Central memory CD4-positive, alpha-beta T cell (primary cell): ENCODE measurements at places on chromosomes 11 and 22.

DNA sequence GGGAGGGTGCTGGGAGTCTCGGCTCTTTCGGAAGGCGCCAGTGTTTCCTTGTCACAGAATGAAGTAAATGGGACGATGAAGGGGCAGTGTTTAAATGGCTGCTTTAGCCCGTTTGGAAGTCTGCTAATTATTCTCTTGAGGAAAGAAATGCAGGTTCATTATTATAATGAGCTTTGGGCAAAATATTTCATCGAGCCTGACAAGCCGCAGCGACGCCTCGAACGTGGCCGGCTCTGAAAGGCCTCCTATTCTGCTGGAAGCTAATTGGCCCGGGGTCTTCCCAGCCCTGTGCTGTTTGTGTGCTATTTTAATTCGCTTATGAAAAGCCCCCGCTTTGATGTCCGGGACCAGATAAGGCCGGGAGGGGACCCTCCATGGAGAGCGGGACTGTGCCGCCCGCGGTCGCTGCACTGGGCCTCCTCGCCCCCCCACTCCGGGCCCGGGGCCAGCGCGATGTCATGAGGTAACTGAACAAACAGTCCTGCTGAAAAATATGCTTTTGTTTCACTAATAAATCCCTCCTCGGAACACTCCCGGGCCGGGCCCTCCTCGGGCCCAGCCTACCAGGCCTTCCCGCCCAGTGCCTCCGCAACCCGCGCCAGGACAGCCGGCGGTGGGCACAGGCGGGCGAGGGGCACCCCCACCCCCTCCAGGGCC lies 78.4 kb downstream of the CDKN1C start:
- no peak for DNase-seq

- DNase-seq: no peak
Observed at GRCh38 chr11:102868339-102868738, 6.4 kb downstream of the MMP12 start.

DNA sequence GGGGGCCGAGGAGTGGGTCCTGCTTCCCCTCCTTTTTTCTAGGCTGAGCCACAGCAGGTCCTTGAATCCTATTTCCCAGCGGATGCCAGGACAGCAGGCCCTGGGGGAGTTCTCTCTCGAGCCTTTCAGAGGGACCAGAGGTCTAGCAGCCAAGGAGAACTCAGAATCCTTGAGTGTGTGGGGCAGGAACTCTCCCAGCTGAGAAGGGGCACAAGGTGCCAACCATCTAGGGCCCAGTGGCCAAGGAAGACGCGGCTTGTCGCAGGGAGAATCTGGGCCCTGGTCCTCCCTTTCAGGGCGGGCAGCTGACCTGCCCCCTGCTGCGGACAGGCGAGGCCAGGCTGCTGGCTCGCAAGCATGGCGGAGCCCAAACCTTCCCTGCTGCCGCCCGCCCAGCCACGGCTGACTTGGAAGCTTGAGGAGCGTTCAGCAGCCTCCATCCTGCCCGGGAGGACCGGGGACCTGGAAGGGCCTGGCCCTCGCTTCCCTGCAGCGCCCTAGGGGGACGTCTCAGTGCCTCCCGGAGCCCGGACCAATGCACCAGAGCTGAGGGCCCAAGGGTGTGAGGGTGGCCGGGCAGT lies 972 bp upstream of the TSSC4 start:
- DNase-seq: no peak

- no peak for DNase-seq
Observed at GRCh38 chr22:50084614-50085021, 608 bp downstream of the MLC1 start.

GRCh38 chr11:113806406-113806805 lies 26.8 kb downstream of the CLDN25 start:
- DNase-seq: no peak

- DNase-seq: no peak
Observed at GRCh38 chr11:70049045-70049444, 29.1 kb upstream of the ANO1 start.

GRCh38 chr11:86591631-86592030 lies 80.8 kb downstream of the ME3 start:
- no peak for DNase-seq

- DNase-seq: no peak
Observed at GRCh38 chr11:41307296-41308080, 152.0 kb downstream of the LRRC4C start.

DNA sequence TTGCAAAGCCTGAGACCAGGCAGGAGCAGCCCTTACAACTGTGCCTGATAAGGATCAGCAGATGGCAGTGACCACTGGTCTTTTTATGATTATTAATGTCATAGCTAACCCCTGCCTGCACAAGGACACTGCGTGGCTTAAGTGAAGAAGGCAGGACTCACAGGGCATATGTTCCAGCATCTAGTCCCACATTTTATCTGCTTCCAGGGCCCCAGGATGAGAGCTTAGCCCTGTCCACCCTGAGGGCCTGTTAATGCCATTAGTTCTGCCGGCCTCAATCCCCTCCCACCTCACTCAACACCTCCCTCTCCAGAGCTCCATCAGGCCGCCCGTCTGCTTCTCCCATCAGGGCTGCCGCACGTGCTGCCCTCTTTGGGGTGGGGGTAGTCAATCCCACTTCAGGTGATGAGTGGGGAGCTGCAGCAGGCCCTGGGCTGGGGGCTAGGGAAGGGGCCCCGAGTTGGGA lies 33.1 kb upstream of the TSPAN18 start:
- DNase-seq: no peak

DNA sequence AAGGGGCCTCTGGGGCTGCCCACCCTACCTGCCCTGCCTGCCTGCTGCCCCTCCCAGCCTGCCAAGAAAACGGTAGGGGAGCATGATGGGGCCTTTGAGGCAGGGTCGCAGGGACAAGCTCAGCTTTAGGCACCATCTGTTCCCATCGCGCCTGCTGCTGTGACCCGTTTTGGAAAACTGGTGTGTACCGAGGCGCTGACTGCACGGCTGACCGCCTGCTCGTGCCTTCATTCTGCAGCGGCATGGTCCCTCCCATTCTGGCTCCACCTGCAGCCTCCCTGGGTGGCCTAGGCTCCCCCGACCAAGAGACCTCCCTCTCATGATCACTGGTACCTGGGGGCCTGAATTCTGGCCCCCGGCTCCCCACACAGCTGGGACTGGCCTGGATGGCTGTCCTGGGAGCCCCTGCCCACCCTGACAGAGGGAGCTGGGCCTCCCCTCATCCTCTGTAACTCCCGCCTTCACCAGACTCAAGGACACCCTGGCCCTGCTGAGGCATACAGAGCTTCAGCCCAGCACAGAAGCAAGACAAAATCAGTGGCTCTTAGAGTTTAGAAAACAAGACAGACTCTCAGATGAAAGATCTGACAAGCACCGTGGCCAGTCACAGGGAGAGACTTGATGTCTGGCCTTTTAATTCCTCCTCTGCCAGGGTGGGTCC lies 6.5 kb upstream of the MYRF start:
- DNase-seq: no peak

- no peak for DNase-seq
Observed at GRCh38 chr11:117195258-117195657, 3.9 kb upstream of the TAGLN start.

DNA sequence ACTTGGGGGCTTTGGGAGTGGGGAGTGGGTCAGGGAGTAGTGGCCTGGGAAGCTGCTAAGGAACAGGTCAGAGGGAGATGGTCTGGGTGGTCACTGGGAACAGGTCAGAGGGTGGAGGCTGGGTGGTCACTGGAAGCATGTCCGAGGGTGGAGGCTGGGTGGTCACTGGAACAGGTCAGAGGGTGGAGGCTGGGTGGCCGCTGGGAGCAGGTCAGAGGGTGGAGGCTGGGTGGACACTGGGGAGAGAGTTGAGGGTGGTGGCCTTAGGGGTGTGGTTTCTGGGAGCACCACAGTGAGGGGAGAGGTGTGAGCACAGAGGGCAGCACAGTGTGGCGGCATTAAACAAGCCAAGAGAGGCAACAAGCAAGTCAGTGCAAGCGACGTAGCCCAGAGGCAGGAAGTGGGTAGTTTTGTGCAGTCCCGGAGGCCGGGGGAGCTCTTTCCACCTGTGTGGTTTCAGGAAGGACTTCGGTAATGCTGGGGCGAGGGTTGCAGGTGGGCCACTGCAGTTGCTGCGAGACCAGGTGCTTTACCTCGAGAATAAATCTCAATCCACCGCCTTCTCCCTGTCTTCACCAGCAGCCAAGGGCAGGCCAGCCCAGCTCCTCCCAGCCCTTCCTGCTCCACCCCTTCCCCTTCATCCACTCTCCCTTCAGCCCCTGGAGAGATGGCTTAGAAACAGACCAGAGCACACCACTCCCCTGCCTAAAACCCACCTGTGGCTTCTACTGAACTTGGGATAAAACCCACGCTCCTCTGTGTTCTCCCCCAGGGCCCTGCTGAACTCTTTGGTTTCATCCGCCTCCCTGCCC lies 3.2 kb upstream of the CACNA1I start:
- peak; percentile 49 for DNase-seq

DNA sequence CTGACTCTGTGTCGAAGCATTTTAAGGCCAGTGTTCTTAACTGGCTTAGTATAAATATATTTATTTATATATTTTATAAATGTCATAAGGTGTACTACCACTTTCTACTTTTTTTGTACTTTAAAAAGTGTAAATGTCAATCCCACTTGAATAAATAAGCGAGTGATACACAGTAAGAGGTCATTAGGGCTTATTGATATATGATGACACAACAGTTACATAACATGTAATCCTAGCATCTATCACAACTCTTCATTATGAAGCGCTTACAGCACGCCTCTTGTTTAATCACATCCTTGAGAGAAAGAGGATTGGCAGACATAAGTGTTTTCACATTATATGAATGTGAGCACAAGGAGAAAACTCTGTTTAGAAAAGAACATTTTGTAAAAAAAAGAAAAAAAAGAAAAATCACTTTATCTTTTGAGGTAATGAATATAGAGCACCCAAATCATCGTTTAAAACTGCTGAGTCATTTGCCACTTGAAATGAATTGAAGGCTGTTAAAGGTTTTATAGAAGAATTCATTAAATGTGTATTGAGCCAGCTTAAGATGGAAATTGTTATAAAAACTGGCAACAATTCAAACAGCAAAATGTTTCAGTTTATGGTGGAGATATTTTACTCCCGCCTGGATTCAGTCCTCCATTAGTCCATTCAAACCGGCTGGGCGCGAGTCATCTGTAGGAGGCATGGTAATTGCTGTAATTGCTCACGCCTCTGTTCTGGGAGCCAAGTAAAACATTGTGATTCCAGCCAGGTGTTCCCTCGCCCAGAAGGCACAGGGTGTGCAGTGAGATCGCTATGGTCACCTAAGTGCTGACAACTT lies 627.3 kb upstream of the KIRREL3 start:
- DNase-seq: no peak

DNA sequence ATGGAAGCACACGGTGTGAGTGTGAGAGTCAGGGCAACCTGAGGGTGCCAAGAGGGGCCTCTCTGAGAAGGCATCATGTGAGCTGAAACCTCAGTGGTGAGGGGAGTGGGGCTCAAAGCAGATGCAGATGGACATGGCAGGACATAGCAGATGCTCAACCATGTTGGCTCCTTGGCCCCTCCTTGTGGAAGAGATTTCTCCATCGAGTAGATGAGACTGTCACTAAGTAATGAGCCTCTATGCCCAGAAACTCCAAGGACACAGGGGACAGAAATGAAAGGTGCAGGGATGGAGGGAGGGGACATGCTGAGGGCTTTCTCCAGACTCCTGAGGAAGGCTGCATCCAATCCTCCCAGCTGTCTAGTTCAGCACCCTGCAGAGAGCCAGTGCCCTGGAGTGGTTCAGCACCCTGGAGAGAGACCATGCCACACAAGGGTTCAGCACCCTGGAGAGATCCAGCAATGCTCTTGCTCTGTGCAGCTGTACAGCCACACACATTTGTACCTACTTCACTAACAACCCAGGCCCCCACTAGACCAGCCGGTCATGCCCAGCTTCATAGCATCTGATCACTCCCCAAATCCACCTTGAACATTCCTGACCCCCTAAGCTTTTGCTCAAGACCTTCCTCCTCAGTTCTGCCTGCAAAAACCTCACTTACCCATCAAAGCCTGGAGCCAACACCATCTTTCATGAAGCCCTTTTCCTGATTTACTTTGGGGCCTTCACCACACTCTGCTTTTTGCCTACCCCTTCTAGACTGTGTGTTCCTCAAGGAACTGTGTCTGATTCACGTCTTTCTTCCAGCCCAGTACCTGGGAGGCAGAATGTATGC lies 252.0 kb downstream of the CTTN start:
- no peak for DNase-seq

- no peak for DNase-seq
Observed at GRCh38 chr11:47329987-47330931, 22.2 kb downstream of the MYBPC3 start.

DNA sequence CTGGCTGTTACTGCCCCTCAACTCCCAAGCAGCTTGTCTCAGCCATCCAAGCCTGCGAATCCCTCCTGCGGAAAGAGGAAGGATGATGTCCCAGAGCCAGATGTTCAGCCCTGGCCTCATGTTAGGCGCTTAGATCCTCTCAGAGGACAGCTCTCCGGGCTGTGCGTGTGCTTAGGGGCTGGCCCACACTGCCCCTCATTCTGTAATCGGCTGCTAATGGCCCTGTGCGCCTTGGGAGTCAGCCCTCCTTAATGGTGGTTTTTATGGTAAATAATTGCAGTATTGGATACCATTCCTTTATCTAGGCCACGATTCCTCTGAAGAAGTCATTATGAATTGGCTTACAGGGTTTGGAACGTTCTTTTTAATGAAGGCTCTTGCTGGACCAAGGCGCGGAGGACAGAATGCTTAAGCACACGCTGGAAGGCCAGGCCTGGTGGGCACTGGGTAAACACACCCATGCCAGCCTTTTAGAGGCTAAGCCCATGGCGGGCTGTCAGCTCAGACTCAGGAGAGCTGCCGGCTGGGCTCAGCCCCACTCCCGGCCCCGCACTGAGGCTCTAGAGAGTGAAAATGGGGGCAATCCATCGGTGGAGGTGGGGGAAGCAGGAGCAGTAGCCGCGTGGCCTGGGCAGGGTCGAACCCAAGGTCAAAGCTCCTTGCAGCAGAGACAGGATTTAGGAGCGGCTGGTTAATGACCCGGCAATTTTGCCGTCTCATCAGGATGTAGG lies 1157.5 kb downstream of the BRD1 start:
- no peak for DNase-seq

- DNase-seq: no peak
Observed at GRCh38 chr11:78711735-78712134, 137.1 kb upstream of the NARS2 start.

DNA sequence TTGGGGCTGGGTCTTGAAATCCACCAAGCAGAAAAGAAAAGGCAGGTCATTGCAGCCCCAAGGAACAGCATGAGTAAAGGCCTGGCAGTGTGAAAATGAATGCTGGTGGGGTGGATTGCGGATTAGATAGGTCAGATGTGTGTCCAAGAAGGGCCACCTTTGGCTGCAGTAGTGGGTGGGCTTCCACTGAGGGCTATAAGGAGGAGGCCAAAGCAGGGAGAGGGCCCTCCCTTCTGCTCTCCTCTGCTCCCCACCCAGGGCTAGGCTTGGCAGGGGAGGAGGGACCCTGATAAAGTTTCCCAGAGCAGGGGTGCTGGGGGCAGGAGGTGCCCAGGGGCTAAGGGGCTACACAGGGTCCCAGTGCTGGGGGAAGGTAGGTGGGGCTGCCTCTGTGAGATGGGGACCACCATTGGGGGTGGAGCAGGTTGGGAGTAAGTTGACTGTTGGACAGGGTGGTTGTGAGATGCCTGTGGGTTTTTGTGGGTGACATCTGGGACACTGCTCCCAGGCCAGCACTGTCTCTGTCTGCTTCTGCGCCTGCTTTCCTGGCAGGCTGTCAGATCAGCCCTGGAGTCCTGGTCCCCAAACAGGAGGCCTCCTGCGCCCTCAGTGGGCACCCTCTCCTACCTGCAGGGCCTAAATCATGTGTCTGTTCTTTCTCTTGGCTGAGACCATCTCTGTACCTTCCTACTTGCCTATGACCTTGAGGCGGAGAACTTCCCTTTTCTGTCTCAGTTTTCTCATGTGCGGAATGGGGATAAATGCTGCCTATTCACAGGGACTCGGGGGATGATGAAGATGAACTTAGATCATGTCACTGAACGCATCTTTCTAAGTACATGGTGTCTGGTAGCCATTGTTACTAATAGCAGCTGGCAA lies 1.9 kb downstream of the CAPN5 start:
- no peak for DNase-seq
